Renal cortical epithelial cell (primary cell): ENCODE measurements at places on chromosomes 6 and 20. TPM values are rescaled to one million over a fixed set of nuclear protein-coding genes. Genes with fewer than 3 reads are reported as not detected.
A peak's percentile ranks its signal among the peaks of the same experiment; 100 is the strongest.

DNA sequence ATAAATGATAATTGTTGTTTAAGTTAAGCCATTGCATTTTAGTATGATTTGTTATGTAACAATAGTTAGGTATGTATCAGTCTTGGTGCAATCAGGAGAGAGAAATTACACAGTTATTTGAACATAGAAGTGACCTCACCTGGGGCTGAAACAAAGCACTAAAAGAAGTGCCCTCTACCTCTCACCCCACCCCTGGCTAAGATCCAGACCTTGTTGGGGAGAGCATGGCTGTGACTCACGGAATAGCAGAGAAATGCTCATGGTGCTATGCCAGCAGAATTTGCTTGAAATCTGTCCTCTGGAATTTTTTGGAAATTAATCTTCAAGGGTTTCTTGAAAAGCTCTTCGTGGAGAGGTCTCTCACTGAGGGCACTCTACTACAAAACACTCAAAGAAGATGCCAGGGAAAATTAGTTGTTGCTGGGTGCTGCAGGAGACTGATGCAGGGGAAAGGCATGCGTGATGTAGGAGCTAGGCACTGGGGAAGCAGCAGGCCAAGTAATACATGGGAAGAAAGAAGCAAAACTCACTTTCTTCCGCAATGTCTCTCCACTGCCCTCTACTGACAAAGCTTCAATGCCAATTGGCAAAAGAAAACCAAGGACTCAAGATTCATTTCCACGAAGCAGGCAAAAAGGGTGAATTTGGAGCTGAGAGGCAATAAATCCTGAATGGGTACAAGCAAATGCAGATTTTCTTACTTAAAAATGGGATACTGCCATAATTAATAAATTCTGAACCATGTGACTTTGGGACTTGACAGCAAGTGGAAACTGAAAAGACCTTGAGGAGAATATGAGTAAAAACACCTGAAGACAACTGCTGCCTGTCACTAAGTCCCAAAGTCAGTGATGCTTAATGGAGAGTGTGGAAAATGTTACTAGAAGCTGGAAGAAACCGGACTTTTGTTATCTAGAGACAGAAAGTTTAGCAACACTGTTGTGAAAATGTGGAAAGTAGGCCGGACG, 136.3 kb upstream of the ZNF184 start:
- peak; percentile 70 for DNase-seq

- DNase-seq = no peak
Measured at GRCh38 chr6:109660526-109661320, 30.3 kb downstream of the AK9 start.

GRCh38 chr6:113626475-113626874, 230.7 kb upstream of the MARCKS start:
- DNase-seq = peak; percentile 50

DNA sequence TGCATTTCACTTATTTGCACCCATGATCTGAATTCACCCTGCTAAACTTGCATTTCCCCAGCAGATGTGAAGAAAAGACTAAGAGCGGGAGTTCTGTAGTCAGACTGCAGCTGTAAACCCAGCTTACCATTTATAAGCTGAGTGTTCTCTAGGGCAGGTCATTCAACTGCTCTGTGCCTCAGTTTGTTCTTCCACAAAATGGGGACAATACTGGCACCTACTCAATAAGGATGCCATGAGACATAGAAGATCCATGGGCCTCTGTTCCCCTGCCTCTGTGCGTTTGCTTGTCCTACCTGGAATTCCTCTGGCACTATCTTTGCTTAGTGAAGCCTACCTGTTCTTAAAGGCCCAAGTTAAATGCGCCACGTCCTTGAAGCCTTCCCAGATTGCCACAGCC, 12.2 kb upstream of the MDFI start:
- DNase-seq = no peak

- no peak for DNase-seq
Measured at GRCh38 chr20:57350081-57350710, 859 bp upstream of the RAE1 start.

DNA sequence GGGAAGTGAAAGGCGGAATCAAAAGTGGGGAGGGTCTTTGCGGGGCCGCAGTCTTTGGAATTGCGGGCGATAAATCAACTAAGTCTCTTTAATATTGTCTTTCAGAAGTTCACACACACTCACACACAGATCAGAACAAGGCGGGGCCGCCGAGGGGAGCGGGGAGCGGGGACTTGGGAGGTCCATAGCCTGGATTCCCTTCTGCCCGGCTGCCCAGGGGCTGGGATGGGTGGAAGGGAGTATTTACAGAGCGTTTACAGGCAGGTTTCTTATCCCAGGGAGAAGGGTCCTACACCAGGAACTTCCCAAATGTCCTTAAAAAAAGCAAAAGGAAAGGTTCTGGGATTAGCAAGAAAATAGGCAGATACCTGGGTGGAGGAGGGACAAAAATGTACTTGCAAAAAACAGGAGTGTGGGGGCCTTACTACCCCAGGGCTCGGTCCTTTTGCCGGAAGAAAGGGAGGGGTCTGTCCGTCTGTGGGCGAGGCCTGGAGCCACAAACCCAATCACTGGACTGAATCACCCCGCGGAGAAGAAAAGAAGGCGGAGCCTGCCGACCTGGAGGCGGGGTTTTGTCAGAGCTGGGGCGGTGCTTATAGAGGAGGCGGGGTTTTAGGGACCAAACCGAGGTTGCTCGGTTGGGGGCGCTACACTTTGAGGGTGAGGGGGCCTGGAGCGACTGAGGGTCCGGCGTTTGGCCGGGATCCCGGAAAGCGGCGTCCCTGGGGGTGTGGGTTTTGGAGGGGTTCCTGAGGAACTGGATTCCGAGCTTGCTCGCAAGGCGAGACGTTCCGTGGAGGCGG, 3.2 kb downstream of the PRRT1 start:
- peak; percentile 58 for DNase-seq

DNA sequence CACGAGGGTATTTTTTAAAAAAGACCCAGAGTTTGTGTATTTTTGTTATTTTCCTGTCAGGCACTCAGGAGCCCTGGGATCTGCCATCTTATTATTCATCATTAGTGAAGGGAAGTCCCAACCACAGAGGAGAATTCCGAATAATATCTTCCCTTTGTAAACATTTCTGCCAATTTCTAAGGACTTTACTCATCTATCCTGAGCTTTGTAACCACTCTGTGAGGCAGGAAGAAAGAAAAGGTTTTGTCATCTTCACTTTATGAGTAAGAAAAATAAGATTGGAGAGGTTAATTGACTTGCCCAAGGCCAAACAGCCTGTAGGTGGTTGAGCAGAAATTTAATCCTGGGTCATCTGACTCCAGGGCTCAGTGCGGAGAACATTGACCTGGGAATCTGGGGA, 23.0 kb upstream of the IYD start:
- peak; percentile 44 for DNase-seq

GRCh38 chr6:110756817-110757216, 58.5 kb downstream of the CDK19 start:
- no peak for DNase-seq

- DNase-seq = peak; percentile 99
Measured at GRCh38 chr6:87731818-87732661, 30.0 kb upstream of the AKIRIN2 start.

DNA sequence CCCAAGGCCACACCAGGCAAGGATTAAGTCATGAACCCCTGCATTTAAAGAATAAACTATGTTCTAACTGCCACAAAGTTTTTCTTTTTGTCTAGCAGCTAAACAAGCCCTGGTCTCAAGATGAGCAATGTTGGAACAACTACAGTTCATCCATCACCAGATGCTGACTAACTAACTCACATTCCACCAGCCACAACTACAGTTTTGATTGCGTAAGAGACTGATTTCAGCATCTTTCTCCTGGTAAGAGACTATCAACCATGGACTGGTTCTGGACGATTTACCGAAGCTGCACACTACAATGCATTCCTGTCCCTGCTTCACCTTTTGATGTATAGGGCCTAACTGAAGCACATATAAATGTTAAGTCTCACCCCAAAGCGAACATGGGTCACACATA, 43.0 kb downstream of the F13A1 start:
- DNase-seq = peak; percentile 87

GRCh38 chr6:97450087-97450486, 167.1 kb upstream of the MMS22L start:
- DNase-seq = no peak

DNA sequence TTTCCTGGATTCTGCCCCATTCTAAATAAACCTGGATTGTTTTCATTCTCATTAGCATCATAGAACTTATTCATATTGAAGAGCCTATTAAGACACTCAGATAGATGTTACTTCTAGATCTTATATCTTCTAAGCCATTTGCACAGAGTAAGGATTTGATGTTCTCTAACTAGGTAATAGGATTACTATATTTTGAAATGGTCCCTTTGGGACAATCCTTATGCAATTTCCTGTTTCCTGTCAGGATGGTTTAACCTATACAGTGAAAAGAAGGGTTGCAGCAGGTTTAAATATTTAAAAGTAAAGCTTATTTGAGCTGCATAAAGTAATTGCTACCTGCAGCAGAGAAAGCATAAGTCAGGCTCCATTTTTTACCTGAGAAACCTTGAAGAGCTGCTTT, 860.1 kb downstream of the TFAP2A start:
- DNase-seq = no peak

DNA sequence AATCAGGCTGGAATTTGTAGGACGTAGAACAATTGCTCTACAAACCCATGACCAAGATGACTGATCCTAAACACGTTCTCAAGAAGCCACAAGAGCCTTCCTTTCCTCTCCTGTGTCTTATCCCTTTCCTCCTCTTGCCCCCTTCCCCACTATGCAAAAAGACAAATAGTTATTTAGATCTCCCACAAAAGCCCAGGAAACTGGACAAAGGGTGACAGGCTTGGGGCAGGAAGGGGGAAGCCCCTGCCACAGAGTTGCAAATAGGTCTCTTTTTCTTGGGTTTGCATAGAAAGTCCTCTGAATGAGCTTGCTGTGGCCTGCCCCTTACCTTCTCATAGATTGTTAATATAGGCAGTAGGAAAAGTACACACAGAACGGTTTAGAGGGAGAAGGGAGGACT, 377.1 kb upstream of the BTBD3 start:
- DNase-seq = no peak

DNA sequence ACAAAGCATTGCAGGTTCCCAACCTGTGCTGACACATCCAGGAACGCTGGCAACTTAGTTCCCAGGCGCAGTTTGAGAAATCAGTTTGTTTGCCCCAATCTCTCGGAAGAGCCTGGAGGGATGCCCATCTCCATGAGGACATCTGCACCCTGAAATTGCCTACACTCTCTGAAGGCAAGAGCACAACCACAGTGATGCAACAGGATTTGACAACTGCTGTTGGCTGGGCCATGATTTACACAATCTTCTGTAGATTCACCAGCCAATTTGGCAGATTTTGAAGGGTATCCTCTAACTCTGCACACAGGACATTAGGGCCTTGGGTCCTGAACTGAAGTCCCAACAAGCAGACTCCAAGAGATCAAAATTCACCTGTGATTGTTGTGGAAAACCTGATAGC, 3.4 kb downstream of the APMAP start:
- DNase-seq = no peak

- no peak for DNase-seq
Measured at GRCh38 chr6:56288347-56288746, 41.0 kb upstream of the COL21A1 start.

- DNase-seq = no peak
Measured at GRCh38 chr20:43376831-43377230, 80.9 kb upstream of the SRSF6 start.

DNA sequence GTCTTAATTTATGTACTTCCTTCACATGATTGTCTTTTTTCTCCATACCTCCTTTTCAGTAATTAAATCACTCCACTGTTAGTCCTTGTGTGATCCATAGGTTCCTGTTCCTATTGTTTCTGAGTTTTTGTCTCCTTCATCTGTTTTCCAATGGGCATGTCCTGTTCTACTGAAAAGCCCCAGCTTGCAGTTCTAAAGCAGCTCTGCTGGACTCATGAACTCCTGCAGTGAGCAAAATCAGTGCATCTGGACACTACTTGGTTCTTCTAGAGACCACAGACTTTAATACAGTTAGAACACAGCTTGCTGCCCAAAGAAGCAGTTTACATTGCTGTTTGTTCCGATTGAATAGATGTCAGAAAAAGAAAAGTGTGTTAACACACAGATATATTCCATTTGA, 593.3 kb upstream of the HS3ST5 start:
- DNase-seq = no peak

GRCh38 chr20:10843146-10843711, 169.4 kb upstream of the JAG1 start:
- no peak for DNase-seq

DNA sequence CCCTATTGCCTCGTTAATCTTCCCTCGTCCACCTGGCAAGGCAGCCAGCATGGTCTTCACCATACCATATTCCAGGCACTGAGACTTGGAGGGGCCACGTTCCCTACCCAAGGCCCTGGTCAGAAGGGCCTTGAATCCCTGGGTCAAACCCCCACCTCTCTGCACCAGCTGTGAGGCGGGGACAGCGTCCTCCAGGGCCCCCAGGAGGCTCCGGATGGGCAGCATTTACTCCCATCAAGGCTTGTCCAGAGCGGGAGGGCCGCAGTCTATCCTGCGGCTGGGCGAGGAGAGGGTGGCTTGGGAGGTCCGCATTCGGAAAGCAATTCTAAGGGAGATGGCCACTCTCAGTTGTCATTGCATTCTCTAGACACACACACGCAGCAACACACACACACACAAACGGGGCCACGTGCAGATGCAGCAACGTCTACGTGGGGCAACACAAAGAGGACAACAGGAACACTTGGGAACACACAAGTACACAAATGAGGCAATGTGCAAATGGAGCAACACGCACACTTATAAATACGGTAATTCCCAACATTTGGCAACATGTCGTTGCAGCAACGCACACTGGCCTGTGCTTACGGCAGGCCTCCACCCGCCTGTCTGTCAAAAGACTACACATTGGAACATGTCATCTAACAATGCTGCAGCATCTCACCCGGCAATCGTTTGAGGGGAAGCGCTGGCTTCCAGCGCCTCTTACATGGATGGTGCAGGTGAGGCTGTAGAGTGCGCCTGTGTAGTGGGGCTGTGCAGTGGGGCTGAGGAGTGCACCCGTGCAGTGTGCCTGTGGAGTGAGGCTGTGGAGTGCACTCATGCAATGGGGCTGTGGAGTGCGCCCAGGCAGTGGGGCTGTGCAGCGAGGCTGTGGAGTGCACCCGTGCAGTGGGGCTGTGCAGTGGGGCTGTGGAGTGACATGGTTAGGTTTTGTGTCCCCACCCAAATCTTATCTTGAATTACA, 12.9 kb upstream of the NTSR1 start:
- DNase-seq = no peak

- DNase-seq = no peak
Measured at GRCh38 chr6:63634630-63635029, 972 bp upstream of the PHF3 start.

GRCh38 chr6:88698661-88699060, 264.8 kb downstream of the RNGTT start:
- DNase-seq = peak; percentile 41

GRCh38 chr20:17896771-17897369, 71.7 kb downstream of the SNX5 start:
- no peak for DNase-seq

GRCh38 chr20:13147971-13148370, 73.1 kb upstream of the ISM1 start:
- DNase-seq = no peak

Gene C6orf163
- total RNA-seq = 2.1 TPM in 1 of 2 replicates, not detected in the other

Gene PI16
- total RNA-seq = not detected in 2 replicates

Gene GABRR2
- total RNA-seq = 0.05 TPM in 1 of 2 replicates, not detected in the other

Gene TREM1
- not detected in 2 replicates for total RNA-seq

Gene LTA
- total RNA-seq = not detected in 2 replicates

Gene DDRGK1
- total RNA-seq = 26.6 and 68.0 TPM in 2 replicates

Gene EEF1A2
- total RNA-seq = 4.5 and 29.3 TPM in 2 replicates

Gene ULBP3
- total RNA-seq = 10.3 and 10.9 TPM in 2 replicates

Gene HDGFL1
- not detected in 2 replicates for total RNA-seq

Gene PAX1
- total RNA-seq = 0.10 TPM in 1 of 2 replicates, not detected in the other

Gene SOX18
- 0.05 and 0.17 TPM in 2 replicates for total RNA-seq

Gene RIPOR2
- 0.60 and 1.0 TPM in 2 replicates for total RNA-seq

Gene DLK2
- 1.3 TPM in 1 of 2 replicates, not detected in the other for total RNA-seq

Gene RAMACL
- total RNA-seq = 0.35 and 0.75 TPM in 2 replicates

Gene DAAM2
- 1.7 TPM in 1 of 2 replicates, not detected in the other for total RNA-seq

Gene GGTLC1
- not detected in 2 replicates for total RNA-seq
